ENCODE measurements at places on chromosomes 6 and 20.

- no peak for DNase-seq
Observed at GRCh38 chr6:15375638-15376290, 129.9 kb downstream of the JARID2 start.

DNA sequence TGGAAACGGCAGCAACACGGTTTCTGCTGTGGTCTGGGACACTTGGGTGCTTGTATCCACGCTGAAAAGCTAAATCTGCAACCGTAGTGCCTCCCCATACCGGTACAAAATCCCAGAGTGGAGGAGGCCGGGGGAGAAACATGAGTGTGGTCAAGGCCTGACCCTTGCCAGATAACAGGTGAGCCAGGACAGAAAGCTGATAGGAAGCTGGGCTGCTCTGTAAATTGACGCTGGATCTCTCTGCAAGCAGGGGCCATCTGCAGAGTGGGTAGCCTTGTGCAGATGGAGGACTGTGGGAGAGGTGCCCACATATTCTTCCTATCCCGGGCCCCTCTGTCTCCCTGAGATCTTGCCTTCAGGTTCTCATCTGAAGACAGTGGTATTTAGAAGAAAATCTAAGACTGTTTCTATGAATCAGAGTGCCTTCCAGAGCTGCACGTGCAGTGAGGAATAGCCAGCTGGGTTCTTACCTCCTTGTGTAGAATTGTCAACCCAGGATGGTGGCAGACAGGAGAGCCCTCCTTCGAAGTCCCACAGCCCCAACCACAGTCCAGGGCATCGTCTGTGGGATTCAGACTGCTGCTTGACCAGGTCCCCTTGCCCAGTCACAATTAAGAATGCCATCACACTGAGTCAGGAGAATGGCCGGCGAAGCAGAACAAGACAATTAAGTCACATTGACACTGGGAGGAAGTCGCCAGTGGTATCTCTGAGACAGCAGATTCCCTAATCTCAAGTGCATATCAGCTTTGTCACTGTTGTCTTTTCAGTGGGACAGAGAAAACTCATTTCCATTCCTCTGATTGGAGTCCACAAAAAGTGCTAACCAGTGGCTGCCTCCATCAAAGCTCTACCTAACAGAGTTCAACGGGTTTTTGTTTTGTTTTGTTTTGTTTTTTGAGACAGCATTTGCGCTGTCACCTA is 100.0 kb upstream of the RIPOR2 start:
- DNase-seq: no peak

DNA sequence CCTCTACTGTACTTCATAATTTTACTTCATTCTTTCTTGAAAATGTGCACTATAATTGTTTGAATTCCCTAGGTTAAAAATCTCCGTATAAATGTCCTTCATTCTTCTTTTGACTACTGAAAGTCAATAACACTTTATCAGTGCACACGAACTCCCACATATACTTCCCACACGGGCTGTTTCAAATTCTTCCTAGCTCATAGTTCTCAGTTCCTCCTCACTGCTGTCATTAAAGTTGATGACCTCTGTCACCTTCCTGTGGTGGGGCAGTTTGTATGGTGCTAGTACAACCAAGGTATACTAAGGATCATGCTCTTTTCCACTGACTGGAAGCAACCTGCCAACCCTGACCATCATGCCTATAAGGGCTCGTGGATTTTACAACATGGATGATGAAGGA is 40.0 kb upstream of the CD2AP start:
- DNase-seq: no peak

- DNase-seq: no peak
Observed at GRCh38 chr6:150361876-150362275, 6.9 kb upstream of the IYD start.

DNA sequence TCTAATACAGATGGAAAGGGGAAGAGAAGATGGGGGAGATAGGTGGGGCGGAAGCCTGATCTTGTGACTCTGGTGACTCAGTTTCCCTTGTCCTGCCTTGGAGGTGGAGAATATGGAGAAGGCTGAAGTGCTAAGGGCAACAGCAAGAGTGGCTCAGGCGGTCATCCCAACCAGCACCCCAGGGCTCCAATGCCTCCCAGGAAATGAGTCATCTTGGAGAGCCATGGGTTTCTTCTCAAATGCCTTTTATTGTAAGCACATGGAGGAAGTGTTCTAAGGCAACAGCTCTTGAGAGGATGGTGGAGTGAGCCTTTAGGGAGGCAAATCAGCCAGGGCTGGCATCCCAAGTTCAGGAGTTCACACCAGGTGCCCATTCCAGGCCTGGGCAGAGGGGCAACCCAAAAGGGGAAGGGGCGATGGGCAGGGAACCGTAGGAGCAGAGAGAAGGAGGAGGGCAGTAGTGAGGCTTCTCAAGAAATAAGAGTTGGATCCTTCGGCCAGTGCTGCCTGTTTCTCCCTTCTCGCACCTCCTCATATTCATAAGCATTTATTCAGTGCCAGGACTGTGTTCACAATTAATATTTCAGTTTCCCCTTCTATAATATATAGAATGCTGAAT is 13.2 kb upstream of the AHCY start:
- DNase-seq: no peak

DNA sequence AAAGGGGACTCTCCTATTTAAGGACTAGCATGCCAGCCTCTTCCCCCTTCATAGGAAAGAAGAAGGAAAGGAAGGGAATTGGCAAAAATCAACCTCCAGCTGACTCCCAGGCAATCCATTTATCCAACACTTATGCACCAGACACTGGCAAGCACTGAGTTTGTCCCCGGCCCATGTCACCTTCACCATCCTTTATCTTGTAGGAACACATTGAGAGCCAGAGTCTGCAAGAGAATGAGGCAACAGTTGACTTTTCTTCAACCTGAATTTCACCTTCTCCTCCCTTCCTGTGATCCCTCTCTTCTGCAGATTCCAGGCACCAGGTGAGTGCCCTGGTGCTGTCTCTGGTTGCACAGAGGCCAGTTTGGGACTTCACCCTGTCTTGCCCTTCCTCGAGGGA is 264.3 kb upstream of the ECI2 start:
- DNase-seq: no peak

GRCh38 chr6:17497535-17498095 is 102.5 kb upstream of the FAM8A1 start:
- no peak for DNase-seq

DNA sequence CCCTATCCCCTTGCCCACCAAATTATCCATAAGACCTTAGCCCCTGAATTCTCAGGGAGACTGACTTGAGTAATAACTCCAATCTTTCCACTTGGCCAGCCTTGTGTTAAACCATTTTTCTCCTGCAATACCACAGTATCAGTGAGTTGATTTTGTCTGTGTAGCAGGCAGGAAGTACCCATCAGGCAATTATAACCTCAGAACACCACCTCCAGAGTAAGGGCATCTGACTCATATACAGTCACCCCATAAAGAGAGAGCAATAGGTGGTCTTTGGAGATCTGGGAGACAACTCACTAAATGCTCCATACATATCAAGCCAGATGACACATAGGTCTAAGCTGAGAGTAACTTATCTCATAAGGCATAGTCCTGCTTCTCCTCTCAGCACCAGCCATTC is 83.7 kb downstream of the FILIP1 start:
- DNase-seq: no peak
